ENCODE measurements at places on chromosomes 3 and 15.

DNA sequence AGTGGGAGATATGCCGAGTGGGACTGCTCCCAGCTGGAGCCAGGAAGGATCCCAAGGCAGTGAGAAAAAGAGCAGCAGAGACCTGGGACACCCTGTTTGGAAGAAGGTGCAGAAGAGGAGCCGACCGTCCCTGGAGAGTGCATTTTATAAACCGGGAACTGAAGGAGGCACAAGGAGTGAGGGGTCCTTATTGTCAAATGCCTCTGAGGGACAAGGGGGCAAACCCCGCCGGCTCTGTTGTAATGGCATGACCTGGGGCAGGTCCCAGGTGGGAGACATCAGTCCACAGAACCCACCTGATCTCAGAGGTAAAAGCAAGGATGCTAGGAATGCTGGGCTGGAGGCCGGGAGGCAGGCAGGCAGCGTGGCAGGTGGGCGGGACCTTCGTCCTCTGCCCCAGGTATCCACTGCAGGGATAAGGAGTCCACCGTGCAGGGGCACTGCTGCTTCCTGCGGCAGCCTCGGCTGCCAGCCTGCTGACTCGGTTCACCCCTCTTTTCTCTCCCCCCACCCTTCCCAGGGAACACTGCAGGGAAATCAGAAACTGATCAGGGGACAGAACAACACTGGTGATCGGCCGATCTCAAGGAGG lies 26.9 kb downstream of the ADAMTS17 start:
- no peaks in the 10 kb centered on the region for H3K27me3 ChIP-seq
- no peaks in the 10 kb centered on the region for H3K4me1 ChIP-seq
- DNase-seq, result no peak
- H3K4me3 ChIP-seq, result no peak overlapping the region
- H3K36me3 ChIP-seq, result peaks cover 2% of the 10 kb centered on the region

DNA sequence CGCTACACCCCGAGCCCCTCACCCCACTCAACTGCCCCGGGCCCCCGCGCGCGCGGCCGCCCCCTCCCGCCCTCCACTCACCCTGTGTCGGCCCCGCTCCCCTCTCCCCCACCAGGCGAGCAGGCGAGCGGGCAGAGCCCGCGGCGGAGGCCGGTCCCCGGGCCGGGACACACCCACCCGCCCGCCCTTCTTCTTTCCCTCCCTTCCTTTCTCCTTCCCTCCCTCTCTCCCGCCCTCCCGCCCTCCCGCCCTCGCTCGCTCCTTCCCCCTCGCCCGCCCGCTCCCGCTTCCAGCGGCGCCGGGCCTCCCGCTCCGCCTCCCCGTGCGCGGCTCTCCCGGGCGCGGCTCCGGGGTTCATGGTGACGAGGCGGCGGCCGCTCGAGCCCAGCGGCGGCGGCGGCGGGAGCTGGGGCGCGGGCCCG lies at the start of gene CTDSPL:
TSS of gene CTDSPL (plus strand) at position 261 of the 422 bp plus-strand sequence. CDS start 320 bp downstream, outside the sequence.
- H3K4me1 ChIP-seq, result peaks cover 7% of the 10 kb centered on the region
- no peak within 1 kb of the TSS for H3K27ac ChIP-seq
- H3K27me3 ChIP-seq, result peaks cover 50% of the 10 kb centered on the region
- no peak for DNase-seq
- no peaks in the 10 kb centered on the region for H3K36me3 ChIP-seq
- peak within 1 kb of the TSS; percentile 74 for H3K4me3 ChIP-seq

DNA sequence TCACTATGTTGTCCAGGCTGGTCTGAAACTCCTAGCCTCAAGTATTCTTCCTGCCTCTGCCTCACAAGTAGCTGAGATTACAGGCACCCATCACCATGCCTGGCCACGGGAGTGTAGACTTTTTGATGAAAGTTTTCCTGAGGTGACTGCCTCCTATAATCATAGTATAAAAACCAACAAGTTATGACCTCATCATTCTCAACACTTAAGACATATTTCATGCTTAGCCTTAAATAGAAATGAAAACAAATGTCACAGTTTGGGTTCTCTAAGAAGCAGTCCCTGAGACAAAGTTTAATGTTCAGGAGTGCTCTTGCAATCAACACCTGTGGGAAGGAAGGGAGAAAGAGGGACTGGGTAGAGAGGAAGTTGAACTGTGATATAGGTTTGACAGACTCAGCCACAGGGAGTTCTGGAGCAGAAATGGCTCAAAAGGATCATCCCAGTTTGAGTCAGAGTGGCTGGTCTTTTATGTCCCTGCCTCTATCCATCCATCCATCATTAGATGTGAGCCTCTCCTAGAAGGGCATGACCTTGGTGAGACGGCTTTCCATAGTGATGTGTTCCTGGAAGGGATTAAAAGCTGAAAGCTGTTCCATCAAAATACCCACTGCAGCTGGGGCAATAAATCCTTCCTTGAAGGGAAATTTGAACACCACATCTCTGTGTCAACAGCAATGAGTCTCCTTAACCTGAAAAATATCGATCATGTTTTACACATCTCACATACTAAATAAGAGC lies 16.2 kb upstream of the ABHD5 start:
- H3K36me3 ChIP-seq, result peaks cover 1% of the 10 kb centered on the region
- H3K4me3 ChIP-seq, result no peak overlapping the region
- DNase-seq, result no peak
- no peak overlapping the region for H3K27ac ChIP-seq
- no peaks in the 10 kb centered on the region for H3K4me1 ChIP-seq

- no peaks in the 10 kb centered on the region for H3K4me1 ChIP-seq
- no peak overlapping the region for H3K27ac ChIP-seq
- H3K4me3 ChIP-seq, result no peak overlapping the region
- no peaks in the 10 kb centered on the region for H3K27me3 ChIP-seq
- DNase-seq, result no peak
These were observed 12.6 kb downstream of the MELTF start for GRCh38 chr3:197017003-197017402.

- no peaks in the 10 kb centered on the region for H3K36me3 ChIP-seq
- H3K4me1 ChIP-seq, result no peaks in the 10 kb centered on the region
- H3K4me3 ChIP-seq, result no peak overlapping the region
- peaks cover 27% of the 10 kb centered on the region for H3K27me3 ChIP-seq
- H3K27ac ChIP-seq, result no peak overlapping the region
These were observed 66.3 kb upstream of the SLCO3A1 start for GRCh38 chr15:91787198-91787597.

GRCh38 chr15:76905855-76906254 lies 715 bp upstream of the SCAPER start:
- peaks cover 17% of the 10 kb centered on the region for H3K4me1 ChIP-seq
- H3K27me3 ChIP-seq, result no peaks in the 10 kb centered on the region
- no peak for DNase-seq
- peaks cover 3% of the 10 kb centered on the region for H3K36me3 ChIP-seq

- no peak overlapping the region for H3K4me3 ChIP-seq
- H3K4me1 ChIP-seq, result peaks cover 48% of the 10 kb centered on the region
- H3K27ac ChIP-seq, result peak overlapping the region; percentile 22
- no peaks in the 10 kb centered on the region for H3K27me3 ChIP-seq
- H3K36me3 ChIP-seq, result peaks cover 1% of the 10 kb centered on the region
These were observed 100.5 kb upstream of the ZBED2 start for GRCh38 chr3:111695636-111696117.

GRCh38 chr3:58492494-58492905 lies 604 bp downstream of the KCTD6 start:
- peaks cover 62% of the 10 kb centered on the region for H3K4me1 ChIP-seq
- peaks cover 6% of the 10 kb centered on the region for H3K36me3 ChIP-seq
- H3K27me3 ChIP-seq, result no peaks in the 10 kb centered on the region
- no peak for DNase-seq
- H3K4me3 ChIP-seq, result peak overlapping the region; percentile 89
- H3K27ac ChIP-seq, result peak overlapping the region; percentile 74

DNA sequence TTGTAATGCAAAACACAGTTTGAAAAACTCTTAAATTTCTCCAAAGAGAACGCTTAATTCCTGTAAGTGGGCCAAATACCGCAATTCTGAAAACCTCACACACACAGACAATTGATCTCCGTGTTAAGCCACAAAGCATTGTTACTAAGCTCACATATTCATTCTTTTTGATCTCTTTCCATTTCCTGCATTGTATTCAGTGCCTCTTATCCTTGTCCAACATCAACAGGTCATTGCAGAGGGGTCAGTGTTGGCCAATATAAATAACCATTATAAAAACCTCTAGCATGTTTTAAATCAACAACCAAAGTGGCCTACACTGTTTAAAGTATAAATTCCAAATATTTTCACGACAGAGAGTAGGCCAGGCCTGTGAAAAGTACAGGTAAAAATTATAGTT lies 171.1 kb downstream of the PDZRN3 start:
- no peaks in the 10 kb centered on the region for H3K27me3 ChIP-seq
- no peaks in the 10 kb centered on the region for H3K4me1 ChIP-seq
- no peak overlapping the region for H3K27ac ChIP-seq
- peaks cover 2% of the 10 kb centered on the region for H3K36me3 ChIP-seq

- no peaks in the 10 kb centered on the region for H3K4me1 ChIP-seq
- peaks cover 2% of the 10 kb centered on the region for H3K36me3 ChIP-seq
These were observed 273.8 kb upstream of the DCBLD2 start for GRCh38 chr3:99175276-99175812.

GRCh38 chr3:99344216-99344615 lies 294.2 kb upstream of the COL8A1 start:
- no peak overlapping the region for H3K27ac ChIP-seq
- no peak overlapping the region for H3K4me3 ChIP-seq
- no peaks in the 10 kb centered on the region for H3K4me1 ChIP-seq
- H3K36me3 ChIP-seq, result no peaks in the 10 kb centered on the region

DNA sequence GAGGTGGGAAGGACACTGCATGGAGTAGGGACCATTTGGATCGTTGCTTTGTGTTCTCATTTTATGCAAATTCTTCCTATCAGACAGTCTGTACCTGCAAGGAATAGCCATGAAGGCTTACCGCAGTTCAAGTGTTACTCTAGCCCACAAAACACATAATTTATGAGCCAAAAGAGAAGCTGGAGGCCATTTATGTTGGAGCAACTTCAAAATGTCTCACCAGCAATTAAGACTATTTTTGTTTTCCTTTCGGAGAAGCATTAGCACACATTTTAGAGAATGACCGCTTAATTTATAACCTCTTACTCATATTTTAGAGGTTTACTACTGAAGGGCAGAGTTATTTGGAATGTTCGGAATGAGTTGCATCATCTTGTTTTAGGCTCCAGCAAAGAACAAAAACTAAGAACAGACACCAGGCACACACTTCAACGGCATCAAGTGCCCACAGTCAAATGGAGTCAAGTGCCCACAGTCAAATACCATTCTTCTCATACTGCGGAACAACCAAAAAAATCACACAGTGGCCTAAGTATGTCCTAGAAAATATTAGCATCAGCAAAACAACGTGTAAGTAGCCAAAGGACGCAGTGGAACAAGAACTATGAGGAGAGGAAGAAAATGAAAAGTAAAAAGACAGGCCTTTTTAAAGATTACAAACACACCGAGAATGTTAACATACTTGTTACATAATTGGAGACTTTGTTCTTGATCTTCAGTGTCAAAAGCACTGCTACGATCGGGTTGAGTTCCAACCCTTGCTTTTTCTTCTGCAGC lies 17.5 kb upstream of the GOLGA8J start:
- no peaks in the 10 kb centered on the region for H3K36me3 ChIP-seq
- H3K4me3 ChIP-seq, result no peak overlapping the region
- DNase-seq, result no peak
- H3K4me1 ChIP-seq, result no peaks in the 10 kb centered on the region
- H3K27ac ChIP-seq, result no peak overlapping the region
- no peaks in the 10 kb centered on the region for H3K27me3 ChIP-seq

GRCh38 chr3:57805266-57805665 lies 49.2 kb downstream of the SLMAP start:
- DNase-seq, result no peak
- peaks cover 5% of the 10 kb centered on the region for H3K36me3 ChIP-seq
- no peak overlapping the region for H3K27ac ChIP-seq

GRCh38 chr15:90893175-90894090 lies 9.1 kb downstream of the FES start:
- DNase-seq, result no peak
- H3K4me1 ChIP-seq, result peaks cover 10% of the 10 kb centered on the region
- H3K36me3 ChIP-seq, result peaks cover 5% of the 10 kb centered on the region
- H3K27me3 ChIP-seq, result peaks cover 5% of the 10 kb centered on the region

DNA sequence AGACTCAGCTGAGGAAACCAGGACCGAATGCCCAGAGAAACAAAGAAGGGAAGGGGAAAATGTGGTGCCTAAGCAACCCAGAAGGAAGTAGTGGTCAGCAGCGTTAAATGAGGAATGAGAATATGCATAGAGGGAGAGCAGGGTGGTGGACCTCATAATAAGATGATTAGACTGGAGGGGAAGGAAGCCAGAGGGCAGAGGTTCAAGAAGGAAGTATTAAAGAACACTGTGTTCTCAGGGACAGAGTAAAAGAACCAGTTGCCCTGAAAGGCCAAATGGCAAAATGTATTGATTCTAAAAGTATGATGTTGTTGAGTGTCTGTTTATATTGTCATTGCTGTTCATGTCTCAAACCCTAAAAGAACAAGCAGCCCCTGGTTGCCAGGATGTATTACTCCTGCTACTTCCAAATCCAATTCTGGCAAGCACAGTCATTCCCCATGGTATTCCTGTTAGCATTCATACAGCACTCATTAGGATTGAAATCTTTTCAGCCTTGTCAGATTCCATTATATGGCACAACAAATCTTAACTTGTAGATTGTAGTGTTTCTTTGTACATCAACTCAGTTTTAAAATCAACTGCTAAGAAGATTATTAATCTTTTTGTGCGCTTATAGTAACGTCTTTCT lies 23.4 kb downstream of the P2RY1 start:
- no peak overlapping the region for H3K27ac ChIP-seq
- no peaks in the 10 kb centered on the region for H3K27me3 ChIP-seq
- no peaks in the 10 kb centered on the region for H3K36me3 ChIP-seq
- no peak for DNase-seq
- H3K4me1 ChIP-seq, result no peaks in the 10 kb centered on the region
- H3K4me3 ChIP-seq, result no peak overlapping the region

DNA sequence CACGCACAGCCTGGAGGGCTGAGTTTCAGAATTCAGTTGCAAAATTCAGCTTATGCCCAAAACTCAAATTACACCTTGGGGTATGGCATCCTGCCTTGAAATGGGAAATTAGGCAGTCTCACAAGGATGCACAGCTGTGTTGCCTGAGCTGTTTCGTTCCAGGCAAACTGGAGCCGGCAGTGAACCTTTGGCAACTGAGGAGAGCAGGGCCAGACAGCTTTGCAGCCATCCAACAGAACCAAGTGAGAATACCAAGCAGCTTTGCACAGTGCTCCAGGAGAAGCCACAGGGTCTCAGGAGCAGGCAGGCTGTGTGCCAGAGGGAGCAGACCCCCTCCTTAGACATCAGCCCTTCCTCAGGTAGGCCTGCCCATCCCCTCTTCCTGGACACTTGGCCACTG lies 32.5 kb upstream of the BFSP2 start:
- H3K4me1 ChIP-seq, result no peaks in the 10 kb centered on the region
- peaks cover 2% of the 10 kb centered on the region for H3K36me3 ChIP-seq
- peaks cover 47% of the 10 kb centered on the region for H3K27me3 ChIP-seq

GRCh38 chr15:91857772-91858171 lies 4.3 kb downstream of the SLCO3A1 start:
- no peaks in the 10 kb centered on the region for H3K27me3 ChIP-seq
- DNase-seq, result peak; percentile 51
- H3K4me3 ChIP-seq, result peak overlapping the region; percentile 26

All from central memory CD8-positive, alpha-beta T cell (primary cell).